ENCODE measurements at places on chromosomes 2 and 18. TPM values are rescaled to one million over a fixed set of nuclear protein-coding genes. Genes with fewer than 3 reads are reported as not detected.
A peak's percentile ranks its signal among the peaks of the same experiment; 100 is the strongest.

- H3K4me3 ChIP-seq, result no peak overlapping the region
- H3K27ac ChIP-seq, result no peak overlapping the region
- no peaks in the 10 kb centered on the region for H3K36me3 ChIP-seq
- H3K4me1 ChIP-seq, result no peaks in the 10 kb centered on the region
- H3K27me3 ChIP-seq, result no peaks in the 10 kb centered on the region
These were observed 570.7 kb downstream of the EPHA4 start for GRCh38 chr2:221001381-221001801.

GRCh38 chr2:238963161-238963970, 115.5 kb downstream of the TWIST2 start:
- H3K36me3 ChIP-seq, result no peaks in the 10 kb centered on the region
- H3K4me3 ChIP-seq, result no peak overlapping the region
- H3K27ac ChIP-seq, result no peak overlapping the region

GRCh38 chr2:231991664-231992063, 30.2 kb downstream of the DIS3L2 start:
- H3K4me3 ChIP-seq, result no peak overlapping the region
- DNase-seq, result no peak
- no peaks in the 10 kb centered on the region for H3K27me3 ChIP-seq
- no peak overlapping the region for H3K27ac ChIP-seq

- no peak overlapping the region for H3K4me3 ChIP-seq
- no peak for DNase-seq
- H3K36me3 ChIP-seq, result no peaks in the 10 kb centered on the region
These were observed 348.3 kb downstream of the ADCYAP1 start for GRCh38 chr18:1252936-1253335.

DNA sequence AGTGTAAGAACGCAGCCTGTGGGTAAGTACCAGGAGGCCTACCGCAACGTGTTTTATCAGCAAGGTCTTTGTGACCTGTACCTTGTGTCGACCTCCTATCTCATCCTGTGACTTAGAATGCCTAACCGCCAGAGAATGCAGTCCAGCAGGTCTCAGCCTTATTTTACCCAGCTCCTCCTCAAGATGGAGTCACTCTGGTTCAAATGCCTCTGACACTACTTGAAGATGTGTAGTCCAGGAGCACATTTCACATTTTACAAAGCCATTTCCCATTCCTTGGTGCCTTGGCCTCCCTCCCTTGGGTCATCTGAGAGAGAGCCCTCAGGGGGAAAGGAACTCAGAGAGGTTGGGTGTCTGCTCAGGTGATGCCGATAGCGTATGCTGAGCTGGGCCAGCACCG, 6.6 kb upstream of the HPCAL1 start:
- DNase-seq, result no peak
- no peak overlapping the region for H3K27ac ChIP-seq
- H3K27me3 ChIP-seq, result no peaks in the 10 kb centered on the region
- no peaks in the 10 kb centered on the region for H3K36me3 ChIP-seq
- H3K4me3 ChIP-seq, result no peak overlapping the region

GRCh38 chr2:3645745-3646389, 12.1 kb upstream of the ALLC start:
- no peak for DNase-seq
- H3K27me3 ChIP-seq, result no peaks in the 10 kb centered on the region
- no peak overlapping the region for H3K4me3 ChIP-seq
- H3K27ac ChIP-seq, result no peak overlapping the region
- no peaks in the 10 kb centered on the region for H3K4me1 ChIP-seq

DNA sequence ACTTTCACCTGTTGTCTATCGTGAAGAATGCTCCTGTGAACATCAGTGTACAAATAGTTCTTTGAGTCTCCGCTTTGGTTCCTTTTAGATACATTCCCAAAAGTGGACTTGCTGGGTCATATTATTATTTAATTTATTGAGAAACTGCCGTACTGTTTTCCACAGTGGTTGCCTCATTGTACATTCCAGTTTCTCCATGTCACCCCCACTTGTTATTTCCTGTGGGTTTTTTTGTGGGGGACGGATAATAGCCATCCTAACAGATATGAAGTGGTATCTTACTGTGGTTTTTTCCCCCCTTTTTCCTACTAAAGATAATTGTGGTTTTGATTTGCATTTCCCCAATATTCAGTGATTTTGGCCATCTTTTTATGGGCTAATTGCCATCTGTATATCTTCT, 53.8 kb downstream of the SMCHD1 start:
- H3K4me3 ChIP-seq, result no peak overlapping the region
- H3K4me1 ChIP-seq, result no peaks in the 10 kb centered on the region
- DNase-seq, result no peak
- H3K36me3 ChIP-seq, result peaks cover 32% of the 10 kb centered on the region
- H3K27ac ChIP-seq, result no peak overlapping the region
- no peaks in the 10 kb centered on the region for H3K27me3 ChIP-seq

- H3K36me3 ChIP-seq, result no peaks in the 10 kb centered on the region
- no peak overlapping the region for H3K4me3 ChIP-seq
- H3K4me1 ChIP-seq, result peaks cover 21% of the 10 kb centered on the region
- no peaks in the 10 kb centered on the region for H3K27me3 ChIP-seq
These were observed 32.6 kb upstream of the SPAG16 start for GRCh38 chr2:213251618-213252017.

DNA sequence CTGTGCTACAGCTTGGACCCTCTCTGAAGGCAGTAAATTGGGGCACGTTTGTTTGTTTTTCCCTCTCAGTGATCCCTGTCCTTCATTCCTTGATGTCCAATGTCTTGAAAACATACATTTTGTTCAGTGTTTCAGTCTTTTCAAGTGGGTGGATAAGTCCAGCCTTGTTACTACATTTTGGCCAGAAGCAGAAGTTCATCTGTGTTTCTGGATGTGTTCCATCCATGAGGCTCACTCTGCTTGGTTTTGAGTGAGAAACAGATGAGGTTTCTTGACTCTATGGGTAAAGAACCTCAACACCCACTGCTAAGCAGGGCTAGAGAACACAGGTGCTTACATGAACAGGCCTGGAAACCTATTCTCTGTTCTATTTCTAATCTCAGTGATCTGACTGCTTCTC, 74.5 kb upstream of the RFX8 start:
- no peak overlapping the region for H3K27ac ChIP-seq
- H3K27me3 ChIP-seq, result no peaks in the 10 kb centered on the region
- no peak for DNase-seq
- no peak overlapping the region for H3K4me3 ChIP-seq
- H3K36me3 ChIP-seq, result no peaks in the 10 kb centered on the region

- H3K27ac ChIP-seq, result peak overlapping the region; percentile 54
- H3K4me1 ChIP-seq, result peaks cover 19% of the 10 kb centered on the region
- DNase-seq, result peak; percentile 18
- peak overlapping the region; percentile 58 for H3K4me3 ChIP-seq
These were observed 3.9 kb upstream of the ID2 start for GRCh38 chr2:8677646-8678592.

DNA sequence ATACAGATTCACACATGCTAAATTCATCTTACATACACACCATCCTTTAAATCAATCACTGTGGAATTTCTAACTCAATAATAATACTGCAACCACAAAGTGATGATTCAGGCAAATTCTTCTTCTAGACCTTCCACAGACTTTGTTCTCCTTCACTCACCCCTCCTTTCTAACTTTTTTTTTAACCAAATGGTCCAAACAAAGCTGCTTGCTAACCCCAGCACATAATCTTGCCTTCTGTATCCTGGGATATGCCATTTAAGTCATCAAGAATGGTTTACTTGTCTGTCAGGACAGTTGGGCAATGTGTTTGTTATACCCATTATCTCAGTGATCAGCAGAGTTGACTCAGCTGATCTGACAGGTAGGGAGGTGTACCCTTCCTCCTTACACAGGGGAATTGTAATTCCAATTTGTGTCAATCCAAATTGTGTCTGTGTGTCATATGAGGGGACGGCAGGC, 10.0 kb downstream of the SLC40A1 start:
- DNase-seq, result no peak
- no peak overlapping the region for H3K27ac ChIP-seq
- H3K27me3 ChIP-seq, result no peaks in the 10 kb centered on the region
- H3K36me3 ChIP-seq, result no peaks in the 10 kb centered on the region

GRCh38 chr18:22935431-22935830, 2.3 kb downstream of the RBBP8 start:
- no peak overlapping the region for H3K4me3 ChIP-seq
- no peaks in the 10 kb centered on the region for H3K27me3 ChIP-seq
- H3K4me1 ChIP-seq, result no peaks in the 10 kb centered on the region
- no peak overlapping the region for H3K27ac ChIP-seq
- H3K36me3 ChIP-seq, result peaks cover 14% of the 10 kb centered on the region
- no peak for DNase-seq

- no peaks in the 10 kb centered on the region for H3K4me1 ChIP-seq
- H3K27ac ChIP-seq, result no peak overlapping the region
- no peak overlapping the region for H3K4me3 ChIP-seq
- H3K27me3 ChIP-seq, result no peaks in the 10 kb centered on the region
- no peak for DNase-seq
These were observed 262.1 kb downstream of the PTGR3 start for GRCh38 chr18:74946646-74947375.

DNA sequence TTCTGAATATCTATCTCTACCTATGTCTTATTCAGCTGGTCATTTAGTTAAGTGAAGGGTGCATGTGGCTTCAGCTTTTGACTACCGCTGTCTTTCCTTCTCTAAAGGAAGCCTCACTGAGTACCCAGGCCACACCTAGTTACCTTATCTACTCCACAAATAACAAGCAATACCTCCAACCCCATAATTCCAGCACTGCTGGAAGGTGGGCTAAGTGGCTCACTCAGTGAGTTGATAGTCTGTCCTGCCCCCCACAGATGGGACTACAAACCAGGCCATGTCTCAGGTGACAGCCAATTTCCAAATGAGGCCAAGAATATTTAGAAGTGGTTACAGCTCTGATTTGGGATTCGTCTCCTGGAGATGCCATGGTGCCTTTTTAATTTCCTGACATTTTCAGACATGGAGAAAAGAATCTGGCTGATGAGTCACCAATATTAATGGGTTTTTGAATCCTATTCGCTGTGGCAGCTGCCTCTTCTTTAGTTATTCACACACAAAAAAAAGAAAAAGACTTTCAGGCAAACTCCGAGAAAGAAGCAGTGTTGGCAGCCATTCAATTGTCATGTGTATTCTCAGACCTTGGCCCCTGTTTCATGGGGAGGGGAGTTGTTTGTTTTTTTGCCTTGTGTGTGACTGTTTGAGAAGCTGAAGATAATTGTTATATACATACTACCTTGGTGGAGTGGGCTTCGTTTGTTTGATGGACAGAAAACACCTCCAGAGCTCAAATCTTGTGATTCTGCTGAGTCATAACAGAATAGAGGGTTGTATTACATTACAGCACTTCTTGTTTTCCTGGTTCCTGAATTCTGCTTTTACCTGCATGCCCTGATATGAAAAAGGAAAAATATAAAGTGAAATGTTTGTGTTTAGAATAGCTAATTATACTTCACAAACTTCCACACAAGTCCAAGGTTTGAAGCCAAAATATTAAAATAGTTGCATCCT, 64.2 kb downstream of the SCG2 start:
- peak overlapping the region; percentile 18 for H3K27ac ChIP-seq
- H3K4me3 ChIP-seq, result no peak overlapping the region
- no peaks in the 10 kb centered on the region for H3K36me3 ChIP-seq

DNA sequence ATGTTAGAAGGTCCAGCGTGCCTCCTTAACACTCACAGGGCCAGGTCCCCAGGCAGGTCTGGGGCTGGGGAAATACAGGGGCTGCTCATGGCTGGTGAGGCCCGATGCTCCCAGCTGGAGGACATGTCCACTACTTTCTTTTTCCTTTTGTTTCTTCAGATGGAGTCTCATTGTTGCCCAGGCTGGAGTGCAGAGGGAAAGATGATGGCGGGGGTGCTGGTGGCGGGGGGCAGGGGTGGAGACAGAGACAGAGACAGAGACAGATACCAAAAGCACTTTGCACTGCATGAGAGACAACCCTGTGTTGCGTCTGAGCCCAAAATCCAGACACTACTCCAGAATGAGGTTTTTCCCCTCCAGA, 211.0 kb downstream of the SH3BP4 start:
- no peaks in the 10 kb centered on the region for H3K4me1 ChIP-seq
- H3K27me3 ChIP-seq, result no peaks in the 10 kb centered on the region
- H3K36me3 ChIP-seq, result no peaks in the 10 kb centered on the region
- H3K27ac ChIP-seq, result no peak overlapping the region
- no peak overlapping the region for H3K4me3 ChIP-seq

- no peak overlapping the region for H3K27ac ChIP-seq
- no peak for DNase-seq
- H3K4me1 ChIP-seq, result no peaks in the 10 kb centered on the region
- H3K36me3 ChIP-seq, result no peaks in the 10 kb centered on the region
- no peaks in the 10 kb centered on the region for H3K27me3 ChIP-seq
These were observed 178.0 kb downstream of the RIT2 start for GRCh38 chr18:42937436-42937835.

- H3K4me3 ChIP-seq, result no peak overlapping the region
- no peaks in the 10 kb centered on the region for H3K4me1 ChIP-seq
- no peaks in the 10 kb centered on the region for H3K36me3 ChIP-seq
- no peaks in the 10 kb centered on the region for H3K27me3 ChIP-seq
These were observed 71.0 kb downstream of the EVA1A start for GRCh38 chr2:75489721-75490120.

DNA sequence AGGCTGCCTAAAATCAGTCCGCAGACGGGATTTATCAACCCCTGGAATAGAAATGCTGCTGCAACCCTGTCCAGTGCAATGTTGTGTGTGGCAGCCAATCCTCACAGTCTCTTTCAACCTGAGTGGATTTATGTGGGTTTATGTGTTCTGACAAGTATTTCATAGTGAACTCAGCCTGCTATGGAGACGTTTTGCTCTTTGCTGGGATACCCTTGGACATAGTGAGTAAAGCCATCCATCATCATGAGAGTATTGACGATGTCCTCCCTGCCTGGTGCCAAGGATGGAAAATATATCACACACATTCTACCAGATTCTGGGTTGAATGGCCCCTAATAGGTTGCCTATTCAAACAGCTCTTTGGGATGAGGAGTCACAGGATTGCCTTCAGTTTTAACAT, 219.1 kb downstream of the SOCS6 start:
- H3K27me3 ChIP-seq, result no peaks in the 10 kb centered on the region
- no peak for DNase-seq
- no peak overlapping the region for H3K27ac ChIP-seq
- no peak overlapping the region for H3K4me3 ChIP-seq
- H3K4me1 ChIP-seq, result no peaks in the 10 kb centered on the region

FIGN gene
- 0.09 TPM for total RNA-seq

CKAP2L gene
- total RNA-seq, result 14.1 TPM

BOLL gene
- total RNA-seq, result 0.05 TPM

STAM2 gene
- 23.0 TPM for total RNA-seq

Data from thymus (tissue), 14 donors.